NCI-H2171 (cell line): ENCODE measurements at places on chromosomes 6 and 20.

DNA sequence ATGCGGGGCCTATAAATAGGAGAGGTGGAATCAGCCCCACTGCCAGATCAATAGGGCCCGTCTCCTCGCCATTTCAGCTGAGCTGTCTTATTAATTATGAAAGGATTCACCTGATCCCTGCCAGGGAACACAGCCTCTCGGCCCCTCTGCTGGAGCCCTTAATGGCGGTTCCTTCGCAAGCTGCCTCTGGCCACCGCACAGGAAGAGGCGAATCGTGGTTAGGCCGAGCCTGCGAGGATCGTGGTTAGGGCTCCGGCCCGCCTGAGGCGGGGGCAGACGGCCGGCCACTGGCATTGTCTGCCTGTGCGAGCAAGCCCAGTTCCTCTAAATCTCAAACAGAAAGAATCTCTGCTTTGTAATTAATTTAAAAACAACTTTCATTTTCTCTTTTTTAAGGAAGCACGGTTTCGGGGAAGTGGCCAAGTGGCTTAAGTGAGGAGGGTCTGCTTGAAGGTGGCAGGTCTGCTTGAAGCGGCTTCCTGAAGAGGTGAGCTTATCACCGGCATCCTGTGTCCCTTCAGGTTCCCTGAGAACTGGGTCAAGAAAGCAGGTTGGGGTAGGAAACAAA lies 9.2 kb downstream of the NRN1 start:
- no peak for DNase-seq

DNA sequence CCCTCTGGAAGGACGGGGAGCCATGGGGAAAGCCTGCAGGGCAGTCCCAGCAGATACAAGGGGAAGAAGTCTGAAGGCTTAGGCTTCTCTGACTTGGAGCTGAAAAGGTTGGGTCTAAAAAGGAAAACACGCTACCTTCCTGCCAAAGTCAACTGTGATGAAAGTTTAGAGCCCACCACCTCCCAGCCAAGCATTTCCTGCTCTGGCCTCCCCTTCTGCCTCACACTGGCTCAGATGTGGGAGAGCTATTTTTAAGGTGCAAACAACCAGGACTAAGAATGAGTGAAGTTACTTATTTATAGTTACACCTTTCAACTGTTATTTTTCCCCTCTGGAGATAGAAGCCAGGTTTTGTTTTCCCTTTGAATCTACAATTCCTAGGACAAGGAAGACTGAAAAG lies 21.2 kb downstream of the NEDD9 start:
- DNase-seq = no peak

DNA sequence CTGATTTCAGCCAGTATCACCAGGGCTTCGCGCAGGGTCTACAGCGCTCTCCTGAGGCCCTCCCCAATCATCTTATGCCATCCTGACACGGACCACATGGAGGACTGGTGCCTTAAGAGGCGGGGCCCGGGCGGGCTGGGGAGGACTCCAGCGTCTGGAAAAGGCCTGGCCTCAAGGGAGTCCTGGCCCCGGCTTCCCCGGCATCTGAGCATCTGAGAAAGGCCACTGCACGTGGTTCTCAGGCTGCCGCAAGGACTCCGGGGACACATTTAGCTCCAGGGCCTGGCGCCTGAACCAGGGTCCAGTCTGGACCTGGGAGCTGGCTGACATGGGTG lies 21.4 kb downstream of the BHLHE23 start:
- DNase-seq = peak; percentile 22

GRCh38 chr6:79671600-79672266 lies 40.6 kb downstream of the SH3BGRL2 start:
- no peak for DNase-seq

DNA sequence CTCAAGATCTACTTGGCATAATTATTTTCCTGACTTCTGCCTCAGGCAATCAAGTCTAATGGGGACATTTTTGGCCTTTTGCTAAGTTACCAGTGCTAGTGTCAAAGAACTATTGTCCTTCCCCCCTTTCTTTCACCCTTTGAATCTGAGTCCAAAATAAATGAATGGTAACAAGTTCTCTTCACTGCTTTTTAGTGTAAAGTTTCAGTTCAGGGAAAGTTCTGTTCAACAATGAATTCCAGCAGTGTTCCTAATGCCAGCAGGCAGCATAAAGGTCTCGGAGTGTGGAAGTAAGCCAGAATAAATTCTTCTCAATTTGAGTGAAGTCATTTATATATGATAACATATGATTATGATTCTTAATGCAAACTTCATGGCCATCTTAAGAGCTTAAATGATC lies 20.8 kb upstream of the TSPYL1 start:
- no peak for DNase-seq

DNA sequence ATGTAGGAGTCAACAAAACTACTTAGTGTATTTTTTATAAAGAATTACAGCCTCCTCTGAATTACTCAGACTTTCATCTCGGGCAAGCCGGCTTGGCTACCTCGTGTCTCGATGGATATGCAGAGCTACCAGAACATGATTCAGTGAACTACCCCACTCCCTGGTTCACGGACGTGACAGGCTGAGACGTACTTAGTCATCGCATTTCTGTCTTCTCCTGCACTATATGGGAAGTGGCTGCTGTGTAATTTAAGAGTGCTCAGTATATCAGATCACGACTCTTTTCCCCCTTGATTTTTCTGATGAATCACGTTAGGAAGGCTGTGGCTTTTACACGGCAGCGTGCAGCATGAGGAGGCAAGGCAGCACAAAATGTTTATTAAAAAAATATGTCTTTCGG lies 302.7 kb upstream of the ZFP64 start:
- no peak for DNase-seq

DNA sequence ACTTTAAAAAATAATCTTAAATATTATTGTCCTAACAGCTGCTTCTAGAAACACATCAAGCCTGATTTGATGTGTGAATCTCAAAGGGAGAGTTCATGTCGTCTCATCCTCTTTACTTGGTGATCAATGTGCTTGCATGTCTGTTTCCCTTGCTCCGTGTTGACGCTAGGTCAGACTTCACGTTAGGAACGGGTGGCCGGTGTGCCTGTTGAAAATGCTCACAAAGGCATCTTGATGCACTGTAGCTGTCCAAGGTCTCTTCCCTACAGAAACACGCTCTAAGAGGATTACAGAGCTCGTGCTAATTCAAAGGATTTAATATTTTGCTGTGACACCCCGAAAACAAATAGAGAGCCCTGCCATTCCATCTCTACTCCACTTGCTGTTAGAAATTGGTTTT lies 84.6 kb downstream of the ID4 start:
- DNase-seq = no peak

GRCh38 chr20:63552481-63553249 lies 1.3 kb upstream of the FNDC11 start:
- DNase-seq = peak; percentile 38

DNA sequence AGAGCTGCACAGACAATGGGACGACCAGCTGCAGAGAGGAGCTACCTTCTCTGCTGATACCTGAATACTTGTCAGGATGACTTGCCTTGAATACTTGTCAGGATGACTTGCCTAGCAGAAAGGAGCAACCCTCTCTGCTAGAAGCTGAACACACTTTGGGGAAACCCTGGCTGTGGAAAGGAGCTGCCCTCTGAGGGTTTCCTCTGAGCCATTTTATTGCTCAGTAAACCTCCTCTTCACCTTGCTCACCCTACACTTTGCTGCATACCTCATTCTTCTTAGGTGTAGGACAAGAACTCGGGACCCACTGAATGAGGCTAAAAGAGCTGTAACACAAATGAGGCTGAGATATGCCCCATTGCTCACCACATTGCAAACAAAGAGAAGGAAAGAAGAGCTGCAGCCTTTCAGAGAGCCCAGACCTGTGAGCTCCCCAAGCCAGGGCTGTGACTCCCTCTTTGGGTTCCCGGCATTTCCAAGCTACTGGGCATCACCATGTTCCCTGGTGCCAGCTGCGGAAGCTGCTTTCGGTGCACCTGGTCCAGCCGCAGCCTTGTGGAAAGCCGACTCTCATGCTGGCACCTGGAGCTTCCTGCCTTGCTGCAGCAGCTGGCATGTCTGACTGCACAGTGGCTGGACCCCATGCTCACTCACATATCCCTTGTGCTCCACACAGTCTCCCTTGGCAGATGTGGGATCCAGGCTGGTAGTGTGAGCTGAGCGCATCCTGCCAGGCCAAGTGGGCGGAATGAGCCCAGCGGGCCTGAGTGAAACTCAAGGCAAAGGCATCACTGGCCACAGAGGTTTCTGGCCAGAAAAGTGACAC lies 106.7 kb upstream of the AHI1 start:
- DNase-seq = peak; percentile 7

DNA sequence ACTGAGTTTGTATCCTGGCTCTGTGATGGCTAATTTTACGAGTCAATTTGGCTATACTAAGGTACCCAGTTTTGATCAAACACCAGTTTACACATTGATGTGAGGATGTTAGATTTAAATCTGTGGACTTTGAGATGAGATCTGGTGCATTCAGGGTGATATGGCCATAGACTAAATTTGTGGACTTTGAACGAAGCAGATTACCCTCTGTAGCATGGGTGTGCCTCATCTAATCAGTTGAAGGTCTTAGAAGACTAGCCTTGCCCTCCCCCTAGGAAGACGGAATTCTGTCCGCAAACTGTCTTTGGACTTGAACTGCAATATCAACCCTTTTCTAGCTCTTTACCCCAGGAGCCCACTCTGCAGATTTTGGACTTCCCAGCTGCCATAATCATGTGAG lies 547.8 kb upstream of the CITED2 start:
- no peak for DNase-seq
